ENCODE measurements at places on chromosomes 6 and 20.

- no peak for DNase-seq
Measured at GRCh38 chr6:166068768-166069167, 98.9 kb downstream of the TBXT start.

DNA sequence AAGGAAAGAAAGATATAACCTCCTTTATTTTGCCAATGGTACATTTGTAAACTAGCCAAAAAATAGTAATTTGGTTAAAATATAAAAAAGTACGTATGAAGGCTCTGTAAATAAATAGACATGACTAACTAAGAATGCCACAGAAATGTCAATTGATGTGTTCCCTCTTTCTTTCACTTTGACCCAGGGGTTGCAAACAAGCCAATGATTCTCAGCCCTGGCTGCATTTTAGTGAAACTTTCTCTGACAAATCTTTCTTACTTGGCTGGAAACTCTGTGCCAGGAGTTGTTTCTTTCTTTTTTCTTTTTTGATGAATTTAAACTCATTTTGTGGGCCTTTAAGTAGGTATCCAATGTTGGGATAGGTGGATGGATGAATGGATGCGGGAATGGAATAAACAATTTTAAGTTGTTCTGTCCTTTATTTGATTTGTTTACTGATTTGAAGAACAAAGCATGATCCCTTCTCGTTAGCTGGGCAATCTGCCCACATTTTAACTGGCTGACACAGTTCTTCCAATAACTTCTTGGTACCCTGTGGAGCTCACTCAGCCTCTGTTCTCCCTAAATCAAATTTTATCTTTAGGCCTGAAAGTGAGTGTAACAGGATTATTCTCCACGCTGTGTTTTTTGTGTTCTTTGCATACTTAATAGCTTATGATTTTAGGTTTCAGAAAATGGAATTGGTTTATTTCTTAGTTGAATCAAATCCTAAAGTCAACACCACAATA, 58.6 kb upstream of the GCLC start:
- no peak for DNase-seq

- no peak for DNase-seq
Measured at GRCh38 chr20:40359131-40359912, 329.7 kb downstream of the MAFB start.

- DNase-seq, result no peak
Measured at GRCh38 chr20:39282619-39283092, 320.5 kb downstream of the DHX35 start.

DNA sequence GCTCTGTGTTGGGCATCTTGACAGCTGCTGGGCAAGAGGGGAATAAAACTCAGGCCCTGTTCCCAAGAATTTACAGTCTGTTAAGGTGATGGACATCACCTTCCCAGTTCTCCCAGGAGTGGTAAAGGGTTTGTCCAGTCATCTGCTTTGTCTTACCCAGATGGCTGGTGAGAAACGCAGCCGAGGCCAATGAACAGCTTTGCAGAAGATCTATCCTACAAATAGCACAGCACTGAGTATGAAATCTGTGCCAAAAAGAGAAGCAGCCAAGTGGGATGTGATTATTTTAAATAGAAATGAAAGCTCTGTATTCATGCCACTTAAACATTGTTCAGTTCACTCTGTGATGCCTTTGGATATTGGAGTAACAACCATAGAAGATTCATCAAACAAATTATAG, 132.7 kb upstream of the SLC22A16 start:
- DNase-seq, result no peak

DNA sequence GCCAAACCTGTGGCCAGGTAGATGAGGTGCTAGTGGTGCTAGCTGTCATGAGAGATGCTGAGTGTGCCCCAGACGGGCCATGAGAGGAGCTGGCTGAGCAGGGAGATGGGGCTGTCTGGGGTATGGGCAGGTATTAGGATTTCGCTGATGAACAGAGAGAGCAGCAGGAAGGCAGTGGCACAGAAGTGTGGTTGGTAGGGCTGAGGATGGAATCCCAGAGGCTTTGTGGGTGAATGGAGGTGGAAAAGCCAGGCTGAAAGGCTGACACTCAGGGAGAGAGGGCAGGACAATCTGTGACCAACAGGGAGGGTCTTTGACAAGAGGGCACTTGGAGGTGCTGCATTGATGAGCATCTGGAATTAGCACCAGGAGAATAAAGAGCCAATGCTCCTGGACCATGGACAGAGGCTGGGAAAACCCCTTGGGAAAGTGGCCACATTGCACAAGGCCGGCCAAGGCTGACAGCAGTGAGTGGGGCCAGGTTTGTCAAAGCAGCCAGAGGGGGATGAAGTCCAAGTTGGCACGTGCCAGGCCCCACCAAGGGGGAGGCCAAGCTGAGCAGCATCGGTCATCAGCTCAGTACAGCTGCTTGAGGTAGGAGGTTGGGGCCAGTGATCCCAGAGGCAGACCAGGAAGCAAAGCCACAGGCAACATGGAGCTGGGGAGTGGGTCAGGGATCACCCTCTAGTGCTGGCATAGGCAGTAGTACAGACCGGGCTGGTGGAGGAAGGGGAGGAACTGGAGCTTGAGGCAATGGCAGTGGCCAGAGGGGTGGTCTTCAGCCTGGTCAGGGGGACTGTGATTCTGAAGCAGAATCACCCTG, 19.7 kb upstream of the SGK2 start:
- no peak for DNase-seq

- DNase-seq, result no peak
Measured at GRCh38 chr6:163750431-163751031, 336.0 kb downstream of the QKI start.

DNA sequence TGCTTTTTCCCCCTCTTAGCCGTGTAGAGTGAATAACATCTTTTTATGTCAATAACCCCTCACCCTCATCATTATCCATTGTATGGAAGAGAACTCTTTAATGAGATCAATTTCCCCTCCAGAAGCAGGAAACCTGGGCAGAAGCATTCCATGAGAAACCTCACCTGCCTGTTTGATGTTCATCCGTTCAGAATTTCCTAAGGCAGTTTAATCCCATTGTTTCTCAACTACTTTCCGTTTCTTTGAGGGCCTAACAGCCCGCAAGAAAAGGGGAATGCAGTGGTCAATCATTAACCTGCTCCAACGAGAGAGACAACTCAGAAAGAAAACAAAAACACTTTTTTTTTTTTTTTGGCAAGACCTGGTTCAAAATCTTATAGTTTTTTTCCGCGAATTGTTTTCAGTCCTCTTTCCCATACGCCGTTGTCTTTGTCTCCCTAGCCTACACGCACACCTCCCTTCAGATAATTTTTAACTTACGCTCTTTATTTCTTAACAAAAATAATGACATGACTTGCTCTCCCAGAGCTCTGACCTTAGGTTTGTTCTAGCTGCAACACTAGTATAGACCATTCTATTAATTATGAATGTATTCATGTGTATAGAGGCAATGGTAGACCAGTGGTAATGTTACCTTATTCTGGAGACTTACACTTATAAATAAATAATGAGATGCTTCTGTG, 25.6 kb upstream of the ID4 start:
- no peak for DNase-seq

- no peak for DNase-seq
Measured at GRCh38 chr6:35073766-35074471, 67.2 kb downstream of the TCP11 start.

DNA sequence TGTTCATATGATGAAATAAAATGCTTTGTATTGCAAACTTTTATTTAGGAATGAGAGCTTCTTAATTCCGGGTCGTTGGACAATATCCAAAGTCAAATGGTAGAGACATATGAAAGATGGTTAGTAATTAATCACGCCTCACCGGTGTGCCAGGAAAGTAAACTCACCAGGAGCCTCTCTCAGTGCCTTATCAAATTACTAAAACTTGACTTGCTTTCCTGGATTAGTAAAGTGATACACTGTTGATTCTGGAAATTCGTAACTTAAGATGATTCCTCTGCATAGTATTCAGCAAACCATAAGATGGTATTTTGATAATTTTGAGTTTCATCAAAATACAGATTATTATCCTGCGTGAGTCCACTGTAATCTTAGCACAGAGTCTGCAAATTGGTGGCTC, 115.2 kb downstream of the PAX1 start:
- no peak for DNase-seq

DNA sequence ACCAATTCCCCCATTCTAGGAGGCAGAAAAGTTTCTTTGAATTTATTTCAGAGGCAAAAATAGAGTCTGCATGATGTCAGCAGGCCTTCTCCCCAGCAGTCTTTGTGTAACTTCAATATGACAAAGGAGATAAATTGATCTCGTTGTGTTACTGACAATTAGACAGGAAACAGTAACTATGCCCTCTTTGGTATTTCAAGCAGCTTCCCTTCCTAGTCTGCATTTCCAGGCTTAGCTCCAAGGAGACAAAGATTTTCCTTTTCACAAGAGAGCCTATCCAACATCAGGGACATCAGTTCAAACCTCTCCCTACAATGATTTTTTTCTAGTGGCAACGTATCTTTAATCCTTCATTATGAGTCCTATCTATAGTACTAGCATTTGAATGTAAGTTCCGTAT, 245.9 kb upstream of the HSF2 start:
- DNase-seq, result no peak

DNA sequence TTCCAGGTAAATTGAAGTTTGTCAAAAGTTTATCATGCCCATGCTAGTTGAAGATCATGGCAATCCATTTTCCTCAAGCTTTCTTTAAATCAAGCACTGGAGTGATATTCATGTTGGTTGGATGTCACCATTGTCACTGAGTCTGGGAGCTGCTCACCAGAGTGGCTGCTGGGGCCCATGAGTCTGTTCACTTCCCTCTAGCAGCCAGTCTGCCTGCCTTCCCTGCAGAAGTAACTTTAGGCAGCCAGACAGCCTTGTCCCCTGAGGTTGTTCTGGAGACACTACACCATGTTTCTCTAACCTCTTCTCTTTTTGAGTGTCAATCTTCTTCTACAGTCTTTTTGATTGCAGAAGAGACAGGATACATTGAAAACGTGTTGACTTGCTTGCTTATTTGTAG, 5.5 kb downstream of the SIRT5 start:
- no peak for DNase-seq

DNA sequence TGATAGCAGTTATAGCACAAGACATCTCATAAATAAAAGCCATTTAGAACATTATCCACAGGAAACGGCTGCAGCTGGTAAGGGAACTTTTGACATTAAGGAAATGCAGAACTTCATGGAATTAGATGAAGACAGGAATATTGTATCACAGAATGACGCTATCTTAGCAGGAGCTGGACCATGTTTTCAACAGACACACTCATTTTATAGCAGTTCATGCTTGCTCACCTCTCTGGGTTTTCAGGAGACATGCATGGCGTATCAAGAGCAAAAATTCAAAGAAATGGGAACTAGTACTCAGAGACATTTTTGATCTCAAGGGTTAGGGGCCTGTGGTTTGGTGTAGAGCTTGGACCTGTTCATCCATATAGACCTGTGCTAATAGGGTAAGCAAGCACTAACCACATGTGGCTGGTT, 125.0 kb downstream of the FYN start:
- DNase-seq, result no peak

DNA sequence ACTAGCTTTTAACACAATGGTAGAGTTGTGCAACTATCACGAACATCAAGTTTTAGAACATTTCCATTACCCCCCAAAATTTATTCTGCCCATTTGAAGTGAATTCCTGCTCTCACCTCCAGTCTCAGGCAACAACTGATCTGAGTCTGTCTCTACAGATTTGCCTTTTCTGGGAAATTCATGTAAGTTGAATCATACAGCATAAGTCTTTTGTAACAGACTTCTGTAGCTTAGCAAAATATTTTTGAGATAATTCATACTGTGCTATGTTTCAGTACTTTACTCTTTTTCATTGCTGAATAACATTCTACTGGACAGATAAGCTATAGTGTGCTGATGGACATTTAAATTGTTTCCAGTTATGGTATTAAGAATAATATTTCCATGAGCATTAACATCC, 447.3 kb upstream of the GJE1 start:
- DNase-seq, result no peak

DNA sequence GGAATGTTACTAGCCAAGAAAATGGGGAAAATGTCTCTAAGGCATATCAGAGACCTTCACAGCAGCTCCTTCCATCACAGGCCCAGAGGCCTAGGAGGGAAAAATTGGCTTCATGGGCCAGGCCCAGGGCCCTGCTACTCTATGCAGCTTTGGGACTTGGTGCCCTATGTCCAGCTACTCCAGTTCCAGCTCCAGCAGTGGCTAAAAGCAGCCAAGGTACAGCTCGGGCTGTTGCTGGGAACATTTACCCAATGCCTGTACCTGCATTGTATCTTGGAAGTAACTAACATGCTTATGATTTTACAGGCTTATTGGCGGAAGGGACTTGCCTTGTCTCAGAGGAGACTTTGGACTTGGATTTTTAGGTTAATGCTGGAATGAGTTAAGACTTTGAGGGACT, 390.6 kb downstream of the GRIK2 start:
- no peak for DNase-seq

- DNase-seq, result no peak
Measured at GRCh38 chr6:16850681-16851026, 89.4 kb upstream of the ATXN1 start.

GRCh38 chr6:53433261-53433950, 84.7 kb upstream of the ELOVL5 start:
- DNase-seq, result no peak

GRCh38 chr6:109121411-109121810, 26.1 kb downstream of the CEP57L1 start:
- DNase-seq, result no peak

- DNase-seq, result no peak
Measured at GRCh38 chr6:89268776-89269175, 46.3 kb downstream of the GABRR2 start.

GRCh38 chr6:358432-358831, 33.1 kb upstream of the IRF4 start:
- no peak for DNase-seq

- no peak for DNase-seq
Measured at GRCh38 chr6:46899659-46900058, 22.1 kb downstream of the ADGRF5 start.

DNA sequence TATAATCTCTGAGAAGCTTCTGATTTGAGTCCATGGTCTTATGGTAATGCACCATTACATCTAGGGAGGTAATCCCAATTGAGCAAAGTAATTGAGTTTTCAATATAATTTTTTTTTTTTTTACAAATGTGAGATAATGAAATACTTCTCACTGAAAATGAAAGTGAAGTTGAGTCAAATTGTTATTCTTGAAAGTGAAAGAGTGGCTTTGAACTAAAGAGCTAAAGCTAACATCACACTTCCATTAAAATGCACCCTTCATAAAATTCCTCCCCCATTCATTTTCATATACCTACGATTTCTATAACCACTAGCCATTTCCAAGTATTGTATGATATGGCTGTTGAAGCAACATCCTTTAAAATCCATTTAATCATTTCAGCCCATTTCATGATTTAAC, 149.1 kb upstream of the IMPG1 start:
- DNase-seq, result no peak

DNA sequence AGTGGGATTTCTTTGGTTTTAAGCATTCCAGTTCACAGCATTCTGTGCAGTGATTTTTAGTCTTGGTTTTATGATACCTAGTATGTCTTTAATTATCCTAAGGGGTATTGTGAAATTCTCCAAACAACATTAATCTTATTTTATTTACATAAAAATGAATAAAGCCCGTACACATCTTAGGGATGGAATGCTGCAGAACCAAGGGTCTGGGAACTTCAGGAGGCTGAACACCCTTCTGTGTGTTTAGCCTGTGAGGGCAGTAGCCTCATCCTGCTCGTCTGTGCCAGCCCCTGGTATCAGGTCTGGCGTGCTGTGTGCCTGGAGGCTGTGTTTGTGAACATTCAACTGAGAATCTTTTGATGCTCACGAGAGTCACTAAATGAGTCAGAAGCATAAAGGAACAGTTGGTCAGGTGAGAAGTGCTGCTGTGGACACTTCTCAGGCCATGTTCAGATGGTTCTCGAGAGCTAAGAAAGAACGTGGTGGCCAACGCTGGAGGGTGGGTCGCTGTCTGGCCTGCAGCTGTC, 25.2 kb upstream of the C20orf204 start:
- no peak for DNase-seq

Data from NCI-H187 (cell line).